NCI-H1092 treated with DMSO at 0.1 percent for 48 hours (cell line): ENCODE measurements at places on chromosomes 1 and 21.

DNA sequence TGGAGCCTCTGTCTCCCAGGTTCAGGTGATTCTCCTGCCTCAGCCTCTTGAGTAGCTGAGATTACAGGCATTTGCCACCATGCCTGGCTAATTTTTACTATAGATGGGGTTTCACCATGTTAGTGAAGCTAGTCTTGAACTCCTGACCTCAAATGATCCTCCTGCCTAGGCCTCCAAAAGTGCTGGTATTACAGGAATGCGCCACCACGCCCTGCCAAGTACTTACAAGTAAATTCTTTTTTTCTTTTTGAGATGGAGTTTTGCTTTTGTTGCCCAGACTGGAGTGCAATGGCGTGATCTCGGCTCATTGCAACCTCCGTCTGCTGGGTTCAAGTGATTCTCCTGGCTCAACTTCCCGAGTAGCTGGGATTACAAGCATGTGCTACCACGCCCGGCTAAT lies 42.5 kb downstream of the RPRD2 start:
- DNase-seq, result no peak

GRCh38 chr1:112997781-112998180 lies 41.8 kb upstream of the SLC16A1 start:
- DNase-seq, result no peak

DNA sequence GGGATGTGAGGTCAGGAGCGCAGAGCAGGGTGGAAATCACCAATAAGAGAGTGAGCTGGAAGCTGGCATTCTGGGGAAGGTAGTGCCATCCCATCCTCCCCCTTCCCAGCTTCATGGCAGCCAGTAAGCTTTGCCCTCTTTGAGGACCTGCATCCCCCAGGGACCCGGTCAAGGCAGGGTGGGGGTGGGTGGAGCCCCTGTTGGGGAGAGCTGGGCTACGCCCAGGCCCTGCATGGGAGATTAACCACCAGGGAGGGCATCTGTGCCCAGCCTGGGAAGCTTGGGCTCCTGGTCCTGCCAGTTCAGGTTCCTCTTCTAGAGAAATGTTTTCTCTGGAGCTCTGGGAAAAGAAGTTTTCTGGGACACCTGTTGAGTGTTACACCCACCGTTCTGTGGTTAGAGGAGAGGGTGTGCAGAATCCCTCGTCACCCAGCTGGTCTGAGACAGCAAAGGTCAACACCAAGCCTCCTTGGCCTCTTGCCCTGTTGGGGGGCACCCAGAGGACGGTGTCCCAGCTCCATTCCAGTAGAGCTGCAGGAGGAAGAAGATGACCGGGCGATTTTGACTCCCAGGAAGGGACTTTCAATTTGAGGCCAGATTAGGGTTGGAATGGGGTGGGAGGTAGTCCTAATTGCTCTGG lies 30.1 kb upstream of the TENT5C start:
- no peak for DNase-seq

DNA sequence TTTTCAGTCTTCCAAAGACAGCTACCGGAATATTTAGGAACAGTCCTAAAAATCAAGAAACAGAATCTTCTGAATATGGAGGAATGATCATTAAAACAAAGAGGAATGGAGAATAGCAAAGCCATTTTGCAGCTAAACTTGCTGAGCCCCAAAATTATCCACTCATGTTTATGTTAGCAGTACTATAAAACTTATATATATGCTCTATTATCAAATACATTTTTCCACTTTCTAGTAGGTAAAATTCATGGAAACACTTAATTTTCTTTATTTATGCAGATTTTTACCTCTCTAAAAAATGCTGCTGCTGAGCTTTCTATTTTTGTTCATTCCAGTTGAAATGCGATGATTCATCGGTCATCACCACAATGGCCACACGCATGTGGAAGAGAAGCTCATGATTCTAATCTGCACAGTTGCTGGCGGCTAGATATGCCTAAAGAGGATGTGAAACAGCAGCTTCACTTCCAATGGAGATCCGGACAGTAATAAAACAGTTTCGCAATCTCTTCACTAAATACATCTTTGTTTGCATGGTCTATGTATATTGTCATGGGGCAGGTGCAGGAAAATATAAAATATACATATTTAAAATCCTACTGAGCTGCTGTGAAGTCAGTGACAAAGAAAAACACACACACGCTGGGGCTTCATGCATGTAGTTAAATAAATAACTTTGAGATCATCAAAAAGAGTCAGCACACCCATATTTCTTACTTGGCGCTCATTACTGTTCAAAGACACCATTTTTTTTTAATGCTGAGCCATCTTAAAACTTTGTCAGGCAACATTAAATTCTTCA lies 292.2 kb downstream of the SMYD3 start:
- no peak for DNase-seq

DNA sequence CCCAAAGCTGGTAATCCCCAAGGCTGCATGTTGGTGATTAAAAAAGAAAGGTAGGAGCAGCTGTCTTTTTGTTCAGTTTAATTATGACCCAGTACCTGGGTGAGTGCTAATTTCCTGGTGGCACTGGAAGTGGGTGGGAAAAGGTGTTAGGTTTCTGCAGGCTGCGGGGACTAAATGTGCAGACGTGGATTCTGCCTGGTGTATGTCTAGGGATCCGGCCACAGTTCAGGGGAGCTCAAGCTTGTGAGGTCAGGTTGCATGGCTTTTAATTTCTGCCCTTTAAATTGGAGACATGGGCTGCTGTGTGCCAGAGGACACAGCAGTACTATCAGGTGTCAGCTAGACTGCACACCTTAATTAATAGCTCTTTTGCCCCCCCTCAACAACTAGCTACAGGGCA lies 20.3 kb upstream of the TBX19 start:
- peak; percentile 39 for DNase-seq

DNA sequence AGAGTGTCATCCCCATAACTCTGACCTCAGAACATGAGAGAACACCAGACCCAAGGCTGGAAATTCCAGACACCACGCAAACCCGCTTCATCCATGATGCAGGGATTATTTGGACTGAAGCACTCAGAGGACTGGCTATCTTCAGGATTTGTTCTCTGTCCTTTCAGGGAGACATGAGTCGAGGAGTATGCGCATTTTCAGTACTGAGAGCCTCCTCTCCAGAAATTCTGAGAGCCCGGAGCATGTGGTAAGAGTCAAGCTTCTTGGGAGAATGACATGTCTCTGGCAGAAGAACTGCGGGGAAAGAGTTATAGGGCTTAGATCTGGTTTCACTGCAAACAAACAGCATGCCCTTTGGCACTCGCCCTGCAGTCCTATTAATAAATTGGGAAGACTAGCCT lies 6.9 kb downstream of the LAX1 start:
- DNase-seq, result no peak
